ENCODE measurements at places on chromosomes 6 and 20.

DNA sequence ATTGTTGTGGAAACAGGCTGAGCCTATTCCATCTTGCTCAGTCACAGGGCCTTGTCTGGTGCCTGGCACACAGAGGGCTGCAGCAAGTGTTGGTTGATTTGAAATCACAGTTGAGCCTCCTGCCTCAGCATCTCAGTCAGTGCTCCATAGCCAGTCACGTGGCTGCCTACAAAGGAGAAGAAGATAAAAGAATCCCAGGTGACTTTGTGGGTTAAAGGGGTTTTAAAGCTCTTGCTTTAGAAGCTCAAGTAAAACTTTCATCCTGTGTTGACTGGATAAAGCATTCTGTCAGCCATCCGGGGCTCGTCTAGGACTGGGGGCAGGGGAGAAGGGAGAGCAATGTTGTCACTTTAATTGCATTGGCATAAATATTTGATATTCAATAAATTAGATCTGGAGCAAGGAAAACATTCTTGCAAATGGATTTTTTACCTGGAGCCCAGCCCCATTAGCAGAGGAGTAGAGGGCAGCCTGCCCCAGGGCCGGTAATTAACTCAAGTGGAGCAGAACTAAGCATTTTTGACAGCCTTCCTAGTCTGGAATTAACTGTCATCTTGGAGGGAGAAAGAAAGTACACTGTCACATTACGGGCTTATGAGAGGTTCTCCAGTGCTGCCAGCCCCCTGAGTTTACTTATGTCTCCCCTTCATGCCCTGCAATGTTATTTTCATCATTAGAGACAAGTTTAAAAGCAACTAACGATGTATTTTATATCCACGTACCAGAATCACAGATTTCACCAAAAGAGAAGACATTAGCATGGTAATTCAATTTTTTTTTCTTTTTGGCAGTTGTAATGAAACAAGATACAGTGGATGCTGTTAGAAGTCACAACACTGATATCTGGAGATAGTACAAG, 71.7 kb upstream of the GTSF1L start:
- no peak for DNase-seq

DNA sequence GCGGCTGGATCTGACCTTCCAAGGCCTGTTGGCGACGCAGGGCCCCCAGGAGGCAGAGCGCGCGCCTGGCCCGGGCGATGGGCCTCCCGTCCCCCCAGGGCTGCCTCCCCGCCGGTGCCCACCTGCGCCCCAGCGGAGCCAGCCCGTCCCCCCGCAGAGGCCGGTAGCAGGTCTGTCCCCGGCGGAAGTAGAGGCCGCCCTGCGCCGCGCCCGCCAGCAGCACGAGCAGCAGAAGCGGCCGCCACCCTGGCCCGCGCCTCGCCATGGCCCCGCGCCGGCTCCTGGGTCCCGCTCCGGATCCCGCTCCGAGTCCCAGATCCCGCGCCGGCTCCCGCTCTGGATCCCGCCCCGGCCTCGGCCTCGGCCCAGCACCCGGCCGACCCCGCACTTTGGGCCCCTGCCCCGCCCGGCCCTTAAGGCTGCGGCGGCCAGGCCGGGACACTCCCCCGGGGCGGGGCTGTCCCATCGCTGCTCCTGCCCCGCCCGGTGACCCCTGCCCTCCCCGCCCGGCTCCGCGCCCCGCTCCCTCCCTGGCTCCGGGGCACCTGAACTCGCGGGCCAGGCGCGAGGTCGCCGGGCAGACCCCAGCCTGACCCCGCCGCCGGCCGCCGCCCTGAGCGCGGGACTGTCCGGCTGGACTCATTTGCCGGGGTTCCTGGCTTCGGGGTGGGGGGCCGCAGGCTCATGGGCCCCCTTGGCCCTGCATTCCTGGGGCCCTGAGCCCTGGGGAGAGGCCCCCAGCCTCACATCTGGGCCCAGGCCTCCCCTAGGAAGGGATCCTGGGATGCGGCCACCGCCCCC, at the start of gene CTSZ:
Gene CTSZ, minus strand, starts transcription at position 391 of the 801 bp plus-strand sequence. Its CDS starts 126 bp downstream, at position 265.
- DNase-seq: no peak

DNA sequence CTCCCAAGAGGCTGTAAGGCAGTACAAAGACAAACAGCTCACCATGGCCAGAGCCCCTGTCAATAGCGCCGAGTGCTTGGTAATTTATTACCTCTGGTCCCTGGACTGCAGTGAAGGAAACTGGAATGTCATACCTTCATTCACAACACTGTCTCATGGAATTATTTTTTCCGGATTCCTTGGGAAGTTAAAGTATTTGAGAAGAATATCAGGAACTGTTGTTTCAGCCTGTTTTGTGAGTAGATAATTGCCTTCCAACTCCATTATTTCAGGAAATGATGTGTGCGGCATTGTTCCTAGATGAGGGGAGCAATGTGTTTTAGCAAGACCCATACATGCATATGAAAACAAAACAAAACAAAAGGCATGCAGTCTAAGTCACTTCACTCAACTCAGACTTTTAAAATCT, 64.0 kb downstream of the BLOC1S5 start:
- DNase-seq: no peak

DNA sequence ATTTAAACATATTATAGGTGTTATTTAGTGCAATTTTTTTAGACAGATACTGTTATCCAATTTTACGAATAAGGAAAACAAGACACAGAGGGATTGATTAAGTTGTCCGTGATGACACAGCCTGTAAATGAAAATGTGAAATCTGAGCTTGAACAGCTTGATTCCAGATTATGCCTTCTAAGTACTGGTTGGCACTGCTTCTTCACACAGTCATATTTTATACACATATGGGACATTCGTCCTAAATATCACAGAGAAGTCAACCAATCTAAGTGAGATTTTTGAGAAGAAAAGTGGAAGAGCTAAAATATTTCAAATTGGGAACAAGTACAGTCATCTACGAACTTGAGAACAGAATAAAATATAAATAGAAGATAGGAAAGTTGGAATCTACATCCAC, 756.3 kb downstream of the BCKDHB start:
- no peak for DNase-seq

DNA sequence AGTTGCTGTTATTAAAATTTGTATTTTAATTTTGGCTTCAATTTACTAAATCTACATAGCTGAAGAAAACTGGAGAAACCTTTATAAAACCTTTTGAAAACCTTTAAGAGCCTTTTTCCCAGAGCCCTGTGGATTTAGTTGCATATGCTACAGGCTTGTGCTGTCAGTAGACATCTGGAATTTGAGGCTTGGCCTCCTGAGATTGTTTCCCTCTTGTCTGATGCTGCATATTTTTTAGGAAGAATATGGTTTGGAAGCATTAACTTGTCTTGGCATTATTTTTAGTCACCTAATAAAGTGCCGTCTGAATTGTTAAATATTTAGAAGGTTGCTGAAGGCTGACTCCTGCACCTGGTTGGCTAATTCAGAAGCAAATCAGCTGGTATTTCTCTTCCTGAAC, 369.4 kb downstream of the UTRN start:
- DNase-seq: no peak

DNA sequence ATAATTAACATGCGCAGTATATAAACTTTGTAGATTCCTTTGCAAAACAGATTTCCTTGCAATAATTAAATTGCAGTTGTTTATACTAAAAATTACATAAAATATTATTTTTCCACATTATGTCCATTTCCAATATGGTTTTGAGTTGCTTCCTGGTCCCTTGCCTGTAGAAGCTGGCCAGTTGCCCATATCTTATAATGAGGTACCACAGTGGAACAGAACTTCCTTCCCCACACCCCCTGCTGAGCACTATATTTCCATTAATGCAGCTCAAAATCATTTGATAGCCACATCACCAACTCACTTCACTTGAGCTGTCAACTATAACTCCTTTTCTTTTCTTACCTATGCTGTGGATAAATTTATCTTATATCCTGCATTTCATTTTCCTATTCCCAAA, 194.6 kb downstream of the DST start:
- DNase-seq: no peak

DNA sequence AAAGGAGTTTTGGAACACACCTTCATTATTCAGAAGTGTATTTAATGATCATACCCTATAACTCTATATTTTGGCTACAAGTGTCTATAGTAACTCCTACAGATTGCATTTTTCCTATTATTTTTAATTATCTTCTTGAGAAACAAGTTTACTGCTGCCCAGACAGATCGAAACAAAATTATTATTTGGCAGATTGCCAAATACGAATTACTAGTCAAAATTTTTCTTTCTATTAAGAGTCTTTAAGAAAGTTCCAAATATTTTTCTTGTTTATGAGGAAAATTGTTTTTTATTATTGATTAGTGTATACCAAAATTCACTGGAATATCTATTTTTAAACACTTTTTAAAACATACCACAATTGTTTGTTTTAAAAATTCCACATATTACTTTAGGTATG, 821.9 kb upstream of the SLC35B3 start:
- DNase-seq: no peak

DNA sequence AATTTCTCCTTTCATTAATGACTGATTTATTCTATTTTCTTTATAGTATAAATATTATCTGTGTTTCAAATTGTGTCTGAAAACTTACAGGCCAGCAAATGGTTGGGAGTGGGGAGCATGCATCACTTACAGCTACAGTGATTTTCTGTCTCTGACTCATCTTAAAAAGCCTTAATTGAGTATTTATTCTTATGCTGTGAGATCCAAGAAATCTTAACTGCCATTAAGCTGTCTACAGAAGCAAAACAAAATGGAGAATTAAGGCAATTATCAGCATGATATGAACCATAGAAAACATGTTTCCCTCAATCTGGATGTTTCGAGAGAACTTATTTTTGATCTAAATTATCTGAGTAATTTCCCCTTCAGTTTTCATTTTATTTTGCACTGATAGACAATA, 831.2 kb downstream of the KIF16B start:
- DNase-seq: no peak

- DNase-seq: no peak
These were observed 56.1 kb upstream of the FOXC1 start for GRCh38 chr6:1553562-1554083.

DNA sequence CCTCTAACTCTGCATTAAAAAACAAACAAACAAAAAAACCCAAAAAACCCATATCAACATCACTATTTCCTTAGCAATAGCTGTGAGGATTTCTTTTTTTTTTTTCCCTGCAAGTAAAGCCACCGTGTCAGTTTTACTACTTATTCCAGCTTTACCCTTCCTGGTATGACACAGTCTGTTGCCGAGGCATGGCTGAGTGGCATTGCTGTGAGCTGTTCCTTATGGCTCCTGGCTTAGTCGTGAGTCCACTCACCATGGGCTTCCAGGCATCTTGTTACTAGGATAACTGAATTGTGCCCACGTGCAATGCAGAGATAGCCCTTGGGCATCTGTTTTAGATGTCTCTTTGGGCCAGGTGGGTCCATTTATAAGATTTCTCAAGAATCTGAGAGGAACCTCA, 84.8 kb downstream of the LRRC1 start:
- DNase-seq: no peak

DNA sequence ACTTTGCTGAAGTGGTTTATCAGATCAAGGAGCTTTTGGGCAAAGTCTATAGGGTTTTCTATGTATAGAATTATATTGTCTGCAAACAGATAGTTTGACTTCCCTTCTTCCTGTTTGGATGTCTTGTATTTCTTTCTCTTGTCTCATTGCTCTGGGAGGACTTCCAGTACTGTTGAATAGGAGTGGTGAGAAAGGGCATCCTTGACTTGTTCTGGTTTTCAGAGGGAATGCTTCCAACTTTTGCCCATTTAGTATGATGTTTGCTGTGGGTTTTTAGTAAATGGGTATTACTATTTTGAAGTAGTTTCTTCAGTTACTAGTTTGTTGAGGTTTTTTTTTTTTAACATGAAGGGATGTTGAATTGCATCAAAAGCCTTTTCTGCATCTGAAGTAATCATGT, 36.1 kb downstream of the KCNS1 start:
- DNase-seq: no peak

- no peak for DNase-seq
These were observed 1.7 kb downstream of the RSPO3 start for GRCh38 chr6:127120023-127120786.

DNA sequence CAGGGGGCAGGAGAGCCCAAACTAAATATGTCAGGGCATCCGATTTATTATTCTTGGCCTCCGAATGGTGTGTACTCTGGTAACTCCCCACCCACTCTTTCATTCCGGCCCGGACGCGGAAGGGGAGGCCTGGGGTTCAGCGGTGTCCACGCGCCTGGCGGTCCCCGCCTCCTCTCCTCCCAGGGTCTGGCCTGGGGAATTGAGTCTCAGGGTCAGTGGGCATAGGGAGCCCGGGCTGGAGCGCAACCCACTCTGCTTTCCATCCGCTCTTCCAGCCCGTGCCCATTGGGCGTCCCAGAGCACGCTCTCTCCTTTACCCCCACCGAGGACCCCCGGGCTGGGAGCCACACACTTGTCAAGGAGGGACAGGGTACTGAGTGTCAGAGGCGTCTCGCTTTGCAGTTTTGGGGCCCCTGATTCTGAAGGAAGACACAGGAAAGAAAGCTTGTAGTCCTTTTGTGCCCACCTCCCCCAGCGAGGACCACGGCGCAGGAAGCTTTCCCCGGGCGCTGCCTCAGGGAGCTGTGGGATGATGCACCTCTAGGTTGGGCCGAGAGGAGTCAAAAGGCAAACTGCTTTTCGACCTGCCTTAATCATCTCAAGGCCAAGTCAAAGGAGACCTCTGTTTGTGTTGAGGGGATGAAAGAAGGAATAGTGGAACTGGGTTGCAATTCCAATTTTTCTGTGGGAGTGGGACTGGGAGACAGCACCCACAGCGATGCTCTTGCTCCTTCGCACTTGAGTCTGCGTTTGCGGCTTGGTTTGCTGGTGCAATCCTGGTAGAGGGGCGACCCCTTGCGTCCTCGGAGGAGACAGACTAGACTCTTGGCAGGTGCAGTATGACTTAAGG, 2.5 kb downstream of the RSPO3 start:
- DNase-seq: peak; percentile 24

DNA sequence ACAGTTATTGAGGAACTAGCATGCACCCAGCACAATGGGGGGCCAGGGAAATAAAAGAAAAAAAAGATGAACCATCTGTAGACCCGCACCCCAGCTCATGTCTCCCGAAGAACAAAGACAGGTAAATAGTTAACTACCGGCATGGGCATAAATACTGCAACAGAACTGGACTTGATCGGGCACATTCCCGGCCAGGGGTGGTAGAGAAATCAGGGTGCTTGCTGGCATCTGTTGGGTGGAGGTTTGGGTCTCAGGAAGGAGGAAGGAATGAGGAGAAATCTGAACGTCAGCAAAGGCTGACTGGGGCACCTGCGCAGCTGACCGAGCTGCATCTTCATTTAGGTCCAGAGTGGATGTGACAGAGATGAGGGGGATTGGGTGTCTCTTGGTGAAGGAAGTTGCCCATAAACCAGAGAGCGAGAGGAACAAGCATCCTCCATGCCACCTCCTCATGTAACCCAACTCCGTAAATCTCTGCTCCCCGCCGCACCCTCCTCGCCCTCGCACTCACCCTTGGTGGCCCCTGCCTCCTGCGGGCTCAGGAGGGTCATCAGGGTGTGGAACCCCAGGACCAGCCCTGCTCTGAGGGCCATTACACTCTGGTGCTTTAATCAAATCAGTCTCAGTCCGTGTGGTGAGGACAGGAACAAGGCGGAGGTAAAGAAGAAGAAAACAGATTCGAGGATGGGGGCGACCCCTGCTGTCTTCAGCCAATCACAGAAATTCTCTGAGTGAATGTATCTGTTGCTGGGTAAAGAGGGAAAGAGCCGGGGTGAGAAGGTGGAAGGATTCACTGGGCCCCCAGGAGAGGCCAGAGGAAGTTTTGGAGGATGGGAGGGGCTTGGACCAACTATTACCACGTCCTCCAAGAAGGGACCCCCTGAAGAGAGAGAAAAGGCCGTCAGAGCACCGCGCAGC, at the start of gene HLA-DOA:
Gene HLA-DOA, minus strand, starts transcription at position 648 of the 918 bp plus-strand sequence.
- DNase-seq: peak; percentile 75
